Cortex of kidney (tissue), 1 donor: ENCODE measurements at places on chromosomes 16 and 17.

DNA sequence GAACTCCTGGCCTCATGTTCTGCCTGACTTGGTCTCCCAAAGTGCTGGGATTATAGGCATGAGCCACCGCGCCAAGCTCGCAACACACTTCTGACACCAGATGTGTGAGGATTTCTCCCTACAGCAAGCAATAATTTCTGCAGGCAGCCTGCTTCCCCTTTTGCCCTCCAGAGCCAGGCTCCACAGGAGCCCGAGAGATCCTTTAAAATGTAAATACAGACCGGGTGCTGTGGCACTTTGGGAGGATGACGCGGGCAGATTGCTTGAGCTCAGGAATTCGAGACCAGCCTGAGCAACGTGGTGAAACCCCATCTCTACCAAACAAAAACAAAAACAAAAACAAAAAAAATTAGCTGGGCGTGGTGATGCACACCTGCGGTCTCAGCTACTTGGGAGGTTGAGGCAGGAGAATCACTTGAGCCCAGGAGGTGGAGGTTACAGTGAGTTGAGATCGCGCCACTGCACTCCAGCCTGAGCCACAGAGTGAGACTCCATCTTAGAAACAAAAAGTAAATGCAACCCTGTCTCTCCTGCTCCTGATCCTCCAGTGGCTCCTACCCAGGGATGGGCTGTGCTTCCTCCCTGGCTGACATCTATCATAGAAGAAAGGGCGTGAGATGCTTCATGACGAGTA lies 14.7 kb downstream of the C16orf96 start:
- no peak for DNase-seq

DNA sequence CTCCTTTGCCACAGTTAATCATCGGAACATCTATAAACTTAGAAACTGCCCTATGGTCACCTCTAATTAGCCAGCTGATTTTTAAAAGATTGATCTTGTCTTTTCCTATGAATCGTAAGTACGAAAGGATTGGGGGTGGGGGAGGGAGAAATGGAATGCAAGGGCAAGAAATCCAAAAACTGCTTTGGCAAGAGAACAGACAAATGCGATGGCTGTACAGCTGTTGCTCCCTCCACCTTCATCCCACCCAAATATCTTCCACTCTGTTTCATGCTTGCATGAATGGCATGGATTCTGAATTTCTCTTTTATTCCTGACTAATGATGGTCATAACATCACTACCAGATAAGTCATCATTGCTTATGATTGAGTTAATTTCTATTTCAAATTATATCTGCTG lies 165.7 kb downstream of the STX8 start:
- no peak for DNase-seq

DNA sequence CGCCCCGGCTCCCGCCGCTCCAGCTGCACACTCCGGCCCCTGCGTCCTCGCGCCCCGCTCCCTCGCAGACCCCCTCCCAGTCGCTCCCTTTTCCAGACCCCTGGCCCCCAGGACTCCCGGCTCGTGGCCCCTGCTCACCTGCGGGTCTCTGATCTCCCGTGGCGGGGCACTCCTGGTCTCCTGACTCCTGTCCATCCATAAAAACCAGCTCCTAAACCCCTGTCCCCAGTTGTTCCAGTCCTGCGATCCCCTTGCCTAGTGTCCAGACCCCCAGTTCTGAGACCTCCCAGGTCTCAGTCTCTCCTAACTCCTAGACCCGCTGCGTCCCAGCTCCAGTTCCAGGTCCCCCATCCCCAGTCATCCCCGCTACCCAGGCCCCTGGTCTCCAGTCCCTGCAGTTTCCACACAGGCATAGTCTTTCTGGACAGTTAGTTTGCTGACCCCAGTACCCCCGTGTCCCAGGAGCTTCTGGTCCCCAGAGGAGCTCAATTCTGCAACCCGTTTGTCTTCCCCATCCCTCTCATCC lies 379 bp downstream of the SNX29 start:
- DNase-seq = no peak

- no peak for DNase-seq
These were observed 13.9 kb upstream of the CLEC18C start for GRCh38 chr16:70159355-70160348.

GRCh38 chr17:56593086-56593645 lies 333 bp upstream of the NOG start:
- no peak for DNase-seq

DNA sequence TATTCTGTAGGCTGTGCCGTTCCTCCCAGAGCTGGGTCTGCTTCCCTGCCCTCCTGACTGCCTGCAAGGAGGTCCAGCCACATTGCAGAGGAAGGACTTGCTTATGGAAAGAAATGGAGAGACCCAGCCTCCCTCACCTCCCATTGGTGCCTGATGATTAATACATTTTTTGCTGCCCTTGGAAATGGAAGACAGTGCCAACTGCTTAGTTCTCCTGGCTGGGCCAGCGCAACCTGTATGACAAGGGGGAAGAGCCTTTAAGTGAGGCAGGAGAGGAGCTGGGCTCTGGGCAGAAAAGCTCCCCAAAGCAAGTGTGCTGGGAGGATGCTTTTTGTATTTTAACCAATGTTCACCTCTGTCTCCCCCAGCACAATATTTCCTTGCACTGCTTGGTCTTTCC lies 238.5 kb downstream of the SOX9 start:
- DNase-seq = no peak

- DNase-seq = no peak
These were observed 3.4 kb downstream of the ADAM11 start for GRCh38 chr17:44761932-44762810.

- no peak for DNase-seq
These were observed 202.3 kb downstream of the ZNF423 start for GRCh38 chr16:49653577-49653976.

DNA sequence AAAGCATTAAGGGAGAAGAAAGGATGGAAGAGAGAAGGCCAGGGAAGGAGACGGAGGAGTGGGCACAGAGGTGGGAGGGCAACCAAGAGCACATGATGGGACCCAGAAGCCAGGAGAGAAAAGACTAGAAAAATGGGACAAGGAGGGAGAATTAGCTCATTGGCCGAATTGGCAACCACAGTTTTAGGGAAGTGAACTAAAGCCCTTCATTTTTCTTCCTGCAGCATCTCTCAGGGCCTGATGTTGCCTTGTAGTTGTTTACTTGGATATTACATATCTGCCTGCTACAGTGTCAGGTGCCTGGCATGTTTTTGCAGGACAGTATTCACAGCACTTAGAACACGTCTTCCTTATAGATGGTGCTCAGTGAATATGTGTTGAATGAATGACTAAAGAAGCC lies 19.0 kb downstream of the EMP2 start:
- no peak for DNase-seq

DNA sequence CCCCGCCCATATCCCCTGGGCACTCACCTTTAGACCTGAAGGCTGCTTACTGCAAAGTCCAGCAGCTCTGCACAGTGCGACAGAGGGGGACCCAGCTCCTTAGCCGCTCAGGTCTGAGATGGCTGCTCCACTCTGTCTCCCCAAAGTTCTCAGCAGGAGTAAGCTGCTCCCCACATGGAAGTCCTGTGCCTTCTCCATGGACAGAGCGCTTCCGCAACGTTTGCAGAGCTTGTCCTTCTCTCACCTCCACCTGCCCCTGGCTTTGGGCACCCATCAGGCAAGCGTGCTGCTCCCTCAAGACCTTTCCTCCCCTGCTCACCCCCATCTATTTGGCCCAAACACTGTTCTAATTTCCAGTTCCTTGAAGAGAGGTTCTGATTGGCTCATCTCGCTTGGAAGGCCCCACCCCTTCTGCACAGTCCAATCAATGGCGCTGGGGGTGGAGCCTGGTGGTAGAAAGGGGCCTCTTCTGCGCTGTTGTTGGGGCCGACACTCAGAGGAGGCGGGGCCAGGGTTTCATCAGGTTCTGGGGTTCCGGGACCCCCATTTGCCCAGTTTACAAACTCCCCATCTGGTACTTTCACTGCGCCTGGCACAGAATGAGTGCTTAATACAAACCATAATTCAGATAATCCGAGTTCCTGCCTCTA lies 137.2 kb downstream of the CYLD start:
- no peak for DNase-seq

GRCh38 chr17:65463242-65463641 lies 98.2 kb downstream of the AXIN2 start:
- no peak for DNase-seq

- no peak for DNase-seq
These were observed 944.5 kb upstream of the SOX9 start for GRCh38 chr17:71176331-71176730.

DNA sequence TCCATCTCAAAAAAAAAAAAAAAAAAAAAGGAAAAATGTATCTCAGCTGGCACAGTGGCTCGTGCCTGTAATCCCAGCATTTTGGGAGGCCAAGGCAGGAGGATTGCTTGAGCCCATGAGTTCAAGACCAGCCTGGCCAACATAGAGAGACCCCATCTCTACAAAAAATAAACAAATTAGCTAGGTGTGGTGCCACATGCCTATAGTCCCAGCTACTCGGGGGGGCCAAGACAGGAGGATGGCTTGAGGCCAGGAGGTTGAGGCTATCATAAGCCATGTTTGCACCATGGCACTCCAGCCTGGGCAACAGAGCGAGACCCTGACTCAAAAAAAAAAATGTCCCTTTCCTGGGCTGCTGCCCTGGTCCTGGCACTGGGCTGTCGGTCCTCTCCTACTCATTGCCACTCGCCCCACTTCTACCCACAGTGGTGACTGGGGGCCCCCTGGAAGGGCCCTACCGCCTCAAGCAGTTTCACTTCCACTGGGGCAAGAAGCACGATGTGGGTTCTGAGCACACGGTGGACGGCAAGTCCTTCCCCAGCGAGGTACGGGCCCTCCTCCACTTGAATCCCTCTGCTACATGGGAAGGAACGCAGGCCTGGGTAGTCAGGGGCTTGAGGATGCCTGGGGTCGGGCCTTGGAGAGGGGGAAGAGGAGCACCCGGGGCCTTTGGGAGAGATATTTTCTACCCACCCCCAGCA lies 6.1 kb downstream of the CA7 start:
- no peak for DNase-seq

GRCh38 chr17:72422505-72423285 lies 301.9 kb downstream of the SOX9 start:
- no peak for DNase-seq

DNA sequence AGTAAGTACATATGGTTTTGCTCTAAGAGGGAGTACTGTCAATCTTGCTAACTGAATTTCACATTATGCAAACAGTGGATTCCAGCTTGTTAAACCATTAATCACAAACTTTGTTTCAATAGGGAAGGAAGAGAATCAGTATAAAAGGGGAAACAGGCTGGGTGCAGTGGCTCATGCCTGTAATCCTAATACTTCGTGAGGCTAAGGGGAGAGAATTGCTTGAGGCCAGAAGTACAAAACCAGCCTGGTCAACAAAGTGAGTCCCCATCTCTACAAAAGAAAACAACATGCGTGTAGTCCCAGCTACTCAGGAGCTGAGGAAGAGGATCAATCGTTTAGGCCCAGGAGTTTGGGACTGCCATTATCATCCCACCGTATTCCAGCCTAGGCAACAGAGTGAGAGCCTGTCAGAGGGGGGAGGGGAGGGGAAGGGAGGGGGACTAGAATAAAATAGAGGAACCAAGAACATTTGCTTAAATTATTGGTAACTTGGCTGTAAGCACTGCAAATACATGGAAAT lies 65.7 kb downstream of the FBXL20 start:
- DNase-seq = no peak

DNA sequence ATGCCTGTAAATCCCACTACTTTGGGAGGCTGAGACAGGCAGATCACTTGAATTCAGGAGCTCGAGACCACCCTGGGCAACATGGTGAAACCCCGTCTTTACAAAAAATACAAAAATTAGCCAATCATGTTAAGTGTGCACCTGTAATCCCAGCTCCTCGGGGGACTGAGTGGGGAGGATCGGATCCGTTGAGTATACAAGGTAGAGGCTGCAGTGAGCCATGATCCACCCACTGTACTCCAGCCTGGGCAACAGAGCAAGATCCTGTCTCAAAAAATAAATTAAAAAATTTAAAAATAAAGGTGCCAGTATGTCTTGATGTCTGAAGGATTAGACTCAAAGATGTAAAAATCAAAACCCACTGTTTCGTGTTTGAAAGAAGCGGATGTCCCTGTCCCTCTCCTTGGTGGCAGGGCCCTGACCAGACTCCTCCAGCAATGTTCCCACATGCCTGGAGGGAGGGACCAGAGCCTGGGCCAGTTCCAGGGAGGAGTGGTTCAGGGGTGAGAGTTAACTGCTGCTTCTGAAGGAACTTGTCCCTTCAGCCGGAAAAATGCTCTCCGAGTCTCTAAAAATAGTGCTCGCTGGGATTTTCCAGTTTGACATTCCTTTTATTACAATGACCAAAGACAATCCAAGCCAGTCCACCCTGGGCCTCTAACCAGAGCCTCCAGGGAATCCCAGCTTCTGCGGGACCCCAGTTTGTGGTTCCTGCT lies 9.4 kb upstream of the CMTM4 start:
- DNase-seq = no peak

- DNase-seq = no peak
These were observed 3.1 kb downstream of the ITGB4 start for GRCh38 chr17:75724016-75725003.

GRCh38 chr16:65323655-65324237 lies 201.9 kb upstream of the CDH11 start:
- DNase-seq = no peak
